ENCODE measurements at places on chromosomes 12 and 14.

DNA sequence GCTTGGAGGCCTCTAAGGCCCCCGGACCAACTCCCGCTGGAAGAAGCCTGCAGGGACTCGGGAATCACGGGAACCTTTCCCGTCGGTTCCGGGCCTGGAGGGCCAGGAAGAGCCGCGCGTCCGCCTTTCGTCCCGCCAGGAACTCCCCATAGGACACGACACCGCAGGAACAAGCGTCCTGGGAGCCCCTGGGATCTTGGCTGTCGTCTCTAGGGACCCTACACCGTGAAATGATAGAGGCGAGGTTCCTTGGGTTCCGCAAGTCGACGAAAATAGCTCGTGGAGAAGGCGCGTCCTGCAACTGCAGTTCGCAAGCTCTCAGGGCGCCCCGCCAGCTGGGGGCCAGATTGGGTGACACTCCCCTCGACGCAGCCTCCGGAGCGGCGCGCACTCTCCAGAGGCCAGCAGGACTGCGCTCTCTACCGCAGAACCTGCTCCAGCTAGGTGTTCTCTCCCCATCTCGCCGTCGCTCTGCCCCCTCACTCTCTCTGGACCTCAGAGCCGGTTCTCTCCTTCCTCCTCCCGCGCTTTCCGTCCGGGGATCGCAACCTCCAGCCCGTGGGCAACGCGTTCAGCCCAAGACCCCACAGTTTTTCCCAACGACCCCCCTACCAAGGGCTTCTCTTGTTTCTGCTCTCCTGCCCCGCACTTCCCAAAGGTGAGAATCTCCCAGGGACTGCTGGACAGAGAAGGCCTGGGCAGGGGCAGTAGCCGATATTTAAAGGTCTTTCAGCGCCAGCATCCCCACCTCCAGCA lies 776 bp downstream of the BMP4 start:
- no peak for DNase-seq

GRCh38 chr12:42789808-42790760 lies 200.5 kb upstream of the PRICKLE1 start:
- DNase-seq = no peak

DNA sequence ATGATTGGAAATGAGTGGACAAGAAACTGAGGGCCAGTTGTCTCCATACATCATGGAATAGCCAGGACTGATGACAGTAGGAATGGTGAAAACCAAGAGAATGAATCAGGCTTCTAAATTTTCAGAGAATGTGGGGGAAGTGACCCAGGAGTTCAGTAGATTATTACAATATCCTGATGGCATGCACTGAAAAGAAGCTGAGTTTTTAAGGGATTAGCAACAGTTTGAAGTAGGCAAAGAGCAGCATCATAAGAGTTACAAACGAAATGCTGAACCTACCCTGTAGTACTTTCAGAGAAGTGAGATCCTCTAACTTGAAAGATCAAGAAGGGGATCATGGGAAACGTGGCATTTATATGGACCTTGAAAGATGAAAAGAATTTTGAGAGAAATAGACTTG lies 13.2 kb downstream of the SLC2A14 start:
- no peak for DNase-seq

DNA sequence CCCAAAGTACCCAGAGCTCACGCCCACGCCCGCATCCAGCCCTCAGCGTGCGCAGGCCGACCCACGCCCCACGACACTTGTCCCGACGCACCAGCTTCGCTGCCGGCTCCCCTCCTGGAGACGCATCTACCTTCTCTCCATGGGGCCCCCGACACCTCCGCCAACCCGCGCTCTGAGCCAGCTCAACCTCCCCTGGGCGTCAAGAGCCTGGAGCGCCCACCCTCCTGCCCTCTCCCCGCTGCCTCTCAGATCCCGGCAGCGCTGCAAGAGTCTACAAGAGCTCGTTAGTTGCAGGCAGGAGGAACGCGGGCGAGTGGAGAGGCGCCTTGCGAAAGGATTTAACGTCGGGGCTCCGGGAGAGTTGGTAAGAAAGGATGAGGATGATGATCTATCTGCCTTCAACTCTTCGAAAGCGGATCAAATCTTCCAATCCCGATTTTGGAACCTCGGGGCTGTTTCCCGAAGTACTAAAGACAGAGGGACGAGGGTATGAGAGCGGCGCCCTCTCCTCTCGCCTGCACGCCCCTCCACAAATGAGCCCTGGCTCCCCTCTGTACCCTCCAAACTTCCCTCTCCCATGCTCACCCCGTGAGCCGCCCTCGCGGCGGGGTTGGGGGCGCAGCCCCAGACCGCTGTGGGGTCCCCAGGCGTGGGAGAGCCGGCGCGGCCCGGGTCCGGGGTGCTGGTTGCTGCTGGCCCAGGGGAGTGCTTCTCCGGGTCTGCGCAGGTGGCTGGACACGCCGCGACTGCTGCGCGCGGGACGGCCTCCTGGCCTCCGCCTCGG lies 979 bp downstream of the LTBP2 start:
- DNase-seq = no peak

- DNase-seq = no peak
Observed at GRCh38 chr12:129629901-129630300, 273.9 kb downstream of the TMEM132D start.

DNA sequence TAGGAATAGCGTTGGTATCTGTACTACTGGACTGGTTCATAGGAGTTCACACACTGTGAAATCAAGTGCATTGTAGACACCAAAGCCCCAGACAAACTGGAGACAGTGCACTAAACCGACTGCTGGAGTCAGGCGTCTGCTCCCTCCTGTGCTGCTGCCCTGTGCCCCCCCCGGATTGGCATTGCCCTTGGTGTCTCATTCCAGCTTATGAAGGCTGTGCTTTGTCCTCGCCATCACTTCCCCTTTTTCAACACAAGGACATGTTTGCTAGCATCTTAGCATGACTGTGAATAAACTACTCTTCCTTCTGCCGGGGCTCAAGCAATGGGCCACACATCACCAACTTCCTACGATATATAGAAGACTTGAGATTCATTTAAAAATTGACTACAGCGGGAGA lies 84.0 kb downstream of the TMCC3 start:
- DNase-seq = no peak

DNA sequence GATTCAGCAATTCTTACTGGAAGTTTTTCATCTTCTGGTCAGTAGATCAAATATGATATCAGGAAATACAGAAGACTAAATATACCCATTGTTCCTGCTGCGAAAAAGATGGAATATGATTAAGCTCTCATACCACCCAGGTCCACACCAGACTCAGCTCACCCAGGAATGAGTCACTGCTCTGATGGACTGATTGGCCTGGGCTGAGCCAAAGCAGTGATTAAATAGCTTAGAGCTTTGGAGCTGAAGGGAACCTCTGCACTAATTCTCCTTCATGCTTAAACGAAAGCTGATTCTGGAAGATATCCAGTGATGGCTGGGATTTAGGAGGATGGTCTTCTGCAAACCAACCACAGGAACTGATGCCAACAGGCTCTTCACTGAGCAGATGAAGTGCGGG lies 62.0 kb upstream of the SYT1 start:
- no peak for DNase-seq

DNA sequence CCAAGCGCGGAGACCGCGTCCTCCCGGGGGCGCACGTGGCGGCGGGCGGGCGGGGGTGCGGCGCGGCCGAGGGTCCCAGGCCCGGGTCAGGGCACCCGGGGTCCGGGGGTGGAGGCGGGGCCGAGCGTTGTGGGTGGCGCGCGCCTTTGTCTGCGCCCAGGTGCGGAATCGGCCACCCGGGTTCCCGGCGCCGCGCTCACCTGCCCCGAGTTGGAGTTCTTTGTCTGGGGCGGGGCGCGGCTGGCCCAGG lies 50.1 kb downstream of the LRCOL1 start:
- DNase-seq = no peak
